ENCODE measurements at places on chromosomes 5 and 9.

GRCh38 chr9:96057155-96057554 is 181.7 kb downstream of the ERCC6L2 start:
- DNase-seq = no peak

GRCh38 chr9:105219291-105219805 is 25.1 kb upstream of the SLC44A1 start:
- no peak for DNase-seq

GRCh38 chr9:110115341-110115820 is 92.6 kb downstream of the C9orf152 start:
- no peak for DNase-seq

DNA sequence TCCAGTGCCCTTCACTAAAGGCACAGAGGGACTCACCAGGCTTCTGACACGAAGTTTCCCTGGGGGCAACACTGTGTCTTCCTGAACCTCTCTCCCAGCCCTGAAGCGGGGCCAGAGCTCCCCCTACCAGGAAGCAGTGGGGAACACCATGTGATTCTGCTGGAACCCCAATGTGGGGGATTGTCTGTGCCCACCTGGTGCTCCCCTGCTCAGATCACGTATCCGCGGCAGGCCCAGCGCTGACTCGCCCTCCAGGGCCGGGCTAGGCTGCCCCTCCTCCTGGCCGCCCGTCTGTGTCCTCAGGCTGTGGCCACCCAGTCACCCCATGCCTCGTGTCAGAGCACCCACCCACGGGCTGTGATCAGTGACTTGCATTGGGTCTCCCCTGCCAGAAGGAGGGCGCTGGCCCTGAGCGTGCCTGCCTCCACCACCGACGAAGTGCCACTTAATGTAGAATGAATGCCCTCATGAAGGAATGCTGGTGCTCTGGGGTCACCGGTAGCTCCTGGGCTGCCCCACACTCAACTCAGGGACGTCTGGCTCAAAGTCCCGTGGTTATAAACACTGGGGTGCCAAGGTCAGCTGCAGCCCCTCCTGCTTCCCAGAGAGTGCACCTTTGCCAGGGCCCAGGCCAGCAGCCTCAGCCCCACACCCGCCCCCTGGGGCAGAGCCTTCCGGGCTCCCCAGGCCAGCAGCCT is 22.1 kb downstream of the SARDH start:
- DNase-seq = no peak

- no peak for DNase-seq
Measured at GRCh38 chr9:125038166-125038565, 97.3 kb upstream of the GOLGA1 start.

DNA sequence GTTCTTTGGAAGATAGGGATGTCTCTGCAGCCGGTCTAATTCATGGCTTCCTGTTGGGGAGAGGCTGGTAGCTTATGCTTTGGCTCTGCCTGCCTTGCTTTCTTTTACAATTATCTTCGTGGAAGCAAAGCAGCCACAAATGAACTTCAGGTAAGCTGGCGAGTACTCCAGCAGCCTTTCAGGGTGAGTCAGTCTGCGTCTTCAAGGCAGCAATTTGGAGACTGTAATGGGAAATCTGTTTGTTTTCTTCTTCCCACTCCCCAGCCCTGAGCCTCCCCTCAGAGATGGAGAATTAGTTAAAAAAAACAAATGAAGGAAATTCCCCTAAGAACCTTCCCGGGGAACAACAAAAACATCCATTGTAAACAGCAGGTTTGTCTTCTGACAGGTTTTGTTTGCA is 100.1 kb downstream of the PSAT1 start:
- no peak for DNase-seq

DNA sequence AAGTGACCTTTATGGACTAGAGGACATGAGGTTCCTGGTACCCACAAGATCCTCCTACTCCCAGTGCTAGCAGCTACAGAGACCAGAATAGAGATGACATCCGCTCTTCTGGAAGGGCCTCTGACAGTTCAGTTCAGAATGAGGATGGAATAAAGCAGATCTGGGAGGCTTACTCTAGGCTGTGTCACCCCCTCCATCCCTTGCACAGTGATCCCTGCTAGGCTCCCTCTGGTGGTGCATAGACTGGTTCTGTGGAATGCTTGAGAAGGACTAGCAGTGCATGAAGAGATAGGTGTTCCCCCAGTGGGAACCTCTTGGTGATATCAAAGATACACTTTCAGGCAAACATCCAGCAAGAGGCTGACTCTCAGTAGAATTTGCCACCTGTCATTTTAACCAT is 83.0 kb downstream of the NPR3 start:
- no peak for DNase-seq

GRCh38 chr5:3321923-3322322 is 273.7 kb upstream of the IRX1 start:
- DNase-seq = no peak

GRCh38 chr9:106596984-106597383 is 266.0 kb upstream of the ZNF462 start:
- no peak for DNase-seq

GRCh38 chr5:74205767-74206578 is 434.6 kb downstream of the ENC1 start:
- no peak for DNase-seq

DNA sequence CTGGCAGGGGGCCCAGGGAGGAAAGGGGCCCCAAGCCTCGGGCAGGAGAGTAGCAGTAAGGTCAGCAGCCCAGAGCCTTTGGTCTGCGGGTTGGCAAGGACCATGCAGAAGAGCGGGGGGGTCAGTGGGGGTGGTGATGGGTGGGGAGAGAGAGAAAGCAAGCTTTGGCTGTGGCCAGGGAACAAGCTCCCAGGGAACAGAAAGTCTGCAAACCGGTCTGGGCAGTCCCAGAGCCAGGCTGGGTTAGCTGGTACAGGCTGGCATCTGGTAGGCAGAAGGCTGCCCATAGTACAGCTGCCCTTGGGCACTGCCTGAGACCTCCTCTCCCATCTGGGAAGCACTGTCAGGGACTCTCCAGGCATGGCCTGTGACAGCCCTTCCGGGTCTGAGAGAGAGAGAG is 10.5 kb upstream of the EPB41L4B start:
- DNase-seq = no peak

- no peak for DNase-seq
Measured at GRCh38 chr9:79583952-79584654, 12.3 kb downstream of the TLE4 start.

- no peak for DNase-seq
Measured at GRCh38 chr5:124726631-124727362, 19.6 kb downstream of the ZNF608 start.

- DNase-seq = no peak
Measured at GRCh38 chr9:111527347-111527746, 2.4 kb downstream of the ZNF483 start.

GRCh38 chr9:18610956-18611355 is 137.0 kb downstream of the ADAMTSL1 start:
- DNase-seq = no peak

DNA sequence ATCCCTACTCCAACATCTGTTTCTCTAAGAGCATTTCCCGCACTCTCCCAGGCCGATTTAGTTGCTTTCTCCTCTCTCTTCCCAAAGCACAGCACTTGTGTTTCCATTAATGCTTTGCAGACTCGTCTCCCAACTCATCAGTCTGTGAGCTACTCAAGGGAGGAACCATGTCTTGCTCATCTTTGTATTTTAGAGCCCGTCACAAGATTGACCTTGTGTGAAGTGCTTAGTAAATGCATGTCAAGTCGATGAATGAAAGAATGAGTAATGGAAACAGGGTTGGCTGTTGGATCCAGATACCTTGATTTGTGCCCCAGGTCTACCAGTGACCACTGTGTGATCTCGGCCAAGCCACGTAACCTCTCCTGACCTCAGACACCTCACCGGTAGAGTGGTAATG is 99.3 kb downstream of the KLF4 start:
- DNase-seq = no peak

- DNase-seq = no peak
Measured at GRCh38 chr5:72326306-72326649, 6.1 kb downstream of the PTCD2 start.

DNA sequence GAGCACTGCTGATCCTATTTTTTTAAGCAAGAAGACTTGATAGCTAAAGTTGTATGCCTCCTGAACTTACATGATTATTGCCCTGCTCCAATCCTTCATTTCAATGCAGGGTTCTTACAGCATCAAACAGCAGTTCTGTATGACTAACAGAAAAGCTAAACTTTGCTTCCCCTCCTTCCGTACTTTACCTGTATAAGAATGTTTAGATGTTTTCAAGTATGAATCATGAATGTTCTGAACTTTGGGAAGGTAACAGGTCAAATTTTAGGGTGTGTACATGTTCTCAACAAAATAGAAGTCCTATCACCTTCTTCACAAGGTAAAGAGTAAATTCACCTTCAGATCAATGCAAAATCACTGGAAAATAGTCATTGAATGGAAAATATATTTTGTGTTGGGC is 972.6 kb upstream of the SEMA6A start:
- DNase-seq = no peak

DNA sequence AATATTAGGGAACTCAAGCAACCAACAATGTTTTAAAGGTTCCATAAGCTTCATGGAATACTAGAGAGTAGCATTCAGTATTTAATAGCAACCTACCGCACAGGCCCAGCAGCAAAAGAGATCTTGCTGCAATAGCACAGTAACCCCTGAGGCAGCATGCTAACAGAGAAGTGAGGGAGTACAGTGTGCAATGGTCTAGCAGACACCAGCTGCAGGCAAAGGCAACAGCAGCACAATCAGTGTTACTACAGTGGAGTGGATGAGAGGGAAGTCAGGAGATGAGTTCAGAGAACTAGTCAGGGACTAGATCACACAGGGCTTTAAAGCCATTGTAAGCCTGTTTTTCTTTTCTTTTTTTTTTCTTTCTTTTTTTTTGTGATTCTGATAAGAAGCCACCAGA is 2.8 kb downstream of the TICAM2 start:
- no peak for DNase-seq

GRCh38 chr9:88056876-88057275 is 81.4 kb downstream of the SPATA31C2 start:
- no peak for DNase-seq

GRCh38 chr9:95627802-95628201 is 111.0 kb upstream of the PTCH1 start:
- no peak for DNase-seq

- DNase-seq = no peak
Measured at GRCh38 chr9:95446259-95446658, 70.5 kb downstream of the PTCH1 start.

GRCh38 chr9:107841076-107841475 is 351.5 kb upstream of the KLF4 start:
- no peak for DNase-seq

GRCh38 chr5:159971931-159972461 is 36.9 kb upstream of the TTC1 start:
- DNase-seq = no peak

GRCh38 chr5:173796721-173797495 is 91.2 kb upstream of the CPEB4 start:
- no peak for DNase-seq

DNA sequence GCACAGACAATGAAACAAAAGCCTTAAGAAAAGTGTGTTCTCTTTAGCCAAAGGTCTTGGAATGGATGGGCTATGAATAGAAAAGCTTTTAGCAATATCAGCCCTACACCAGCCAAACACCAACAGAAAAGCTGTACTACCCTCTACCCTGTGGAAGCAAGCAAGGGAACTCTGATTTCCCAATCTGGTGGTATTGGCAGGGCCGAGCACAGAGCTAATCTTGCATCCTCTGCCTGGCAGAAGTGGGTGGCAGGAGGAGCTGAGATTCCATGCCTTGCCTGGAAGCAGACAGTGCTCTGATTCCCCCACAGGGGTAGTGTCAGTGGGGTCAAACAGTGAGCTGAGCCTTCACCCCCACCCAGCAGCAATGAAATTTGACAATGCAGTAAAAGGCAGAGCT is 29.6 kb upstream of the ZNF782 start:
- no peak for DNase-seq

- DNase-seq = no peak
Measured at GRCh38 chr9:75788006-75788634, 102.4 kb upstream of the PCSK5 start.

GRCh38 chr5:135823881-135824280 is 10.6 kb upstream of the SLC25A48 start:
- DNase-seq = no peak

- no peak for DNase-seq
Measured at GRCh38 chr5:1448511-1449011, 3.3 kb upstream of the SLC6A3 start.

DNA sequence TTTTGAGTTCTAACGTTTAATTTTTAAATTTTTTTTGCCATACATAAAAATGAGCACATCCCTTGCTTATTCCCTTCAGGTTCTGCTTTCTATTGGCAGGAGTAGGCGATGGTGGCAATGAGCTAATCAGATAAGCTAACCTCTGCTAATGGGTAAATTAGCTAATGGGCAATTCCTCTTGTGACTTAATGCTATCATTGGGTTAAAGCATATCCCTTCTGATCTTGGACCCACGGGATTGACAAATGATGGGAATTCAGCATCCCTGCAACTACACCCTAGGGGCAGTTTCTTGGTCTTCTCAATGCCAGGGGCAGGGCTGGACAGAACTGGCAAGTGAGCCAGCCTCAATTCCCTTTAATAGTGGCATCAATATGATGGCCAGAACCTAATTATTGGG is 70.2 kb upstream of the IL12B start:
- DNase-seq = no peak

DNA sequence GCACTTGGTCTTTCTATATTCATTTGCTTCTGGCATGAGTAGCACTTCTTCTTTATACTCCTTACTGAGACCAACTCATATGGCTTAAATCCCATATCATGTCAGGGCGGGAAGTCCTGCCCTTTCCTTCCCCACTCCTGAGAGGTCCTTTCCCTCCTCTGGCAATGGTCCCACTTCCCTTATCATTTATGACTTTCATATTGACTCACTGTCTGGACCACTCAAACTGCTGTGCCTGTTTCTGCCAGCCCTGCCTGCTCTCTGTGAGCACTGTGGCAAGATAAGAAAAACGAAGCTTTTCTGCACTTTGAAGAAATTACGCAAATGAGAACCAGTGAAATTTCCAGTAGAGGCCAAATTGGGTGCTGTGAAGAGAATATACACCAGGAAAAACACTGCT is 58.1 kb downstream of the ZNF474 start:
- no peak for DNase-seq

- no peak for DNase-seq
Measured at GRCh38 chr5:174724484-174725260, at the start of gene MSX2. Gene MSX2 (plus strand): TSS chr5:174724582. CDS start chr5:174724660, 78 bp downstream.

GRCh38 chr9:14650596-14650995 is 42.6 kb downstream of the ZDHHC21 start:
- DNase-seq = no peak

DNA sequence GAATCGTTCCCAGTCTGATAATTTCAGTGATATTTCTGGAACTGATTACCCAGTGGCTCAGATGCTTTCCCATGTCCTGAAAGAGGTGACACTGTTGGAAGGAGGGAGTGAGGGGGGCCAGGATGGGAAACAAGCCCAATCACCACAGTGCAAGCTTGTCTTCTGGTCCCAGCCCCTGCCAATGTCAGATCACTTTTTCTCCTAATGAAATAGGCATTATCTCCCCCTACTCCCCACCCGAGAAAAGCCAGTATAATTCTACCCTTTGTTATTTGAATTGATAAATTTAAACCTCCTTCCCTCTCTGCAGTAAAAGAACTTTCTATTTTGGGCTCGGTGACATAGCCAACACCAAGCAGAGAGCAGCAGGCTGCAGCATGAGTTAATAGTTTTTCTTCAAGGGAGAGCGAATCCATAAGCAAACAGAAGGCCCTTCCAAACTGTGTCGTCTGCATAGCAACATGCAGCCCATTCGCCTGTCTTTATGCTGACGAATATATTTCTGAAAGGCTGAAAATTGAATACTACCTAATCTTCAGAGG is 14.6 kb upstream of the PPP2CA start:
- no peak for DNase-seq

- no peak for DNase-seq
Measured at GRCh38 chr5:25694801-25695200, 1050.0 kb upstream of the CDH10 start.

GRCh38 chr5:107670087-107670931 is 428 bp downstream of the EFNA5 start:
- DNase-seq = no peak
